Stimulated activated CD4-positive, alpha-beta T cell treated with anti-CD3 and anti-CD28 coated beads, Interleukin-15, amount 100 ng/mL, for 1 hour (primary cell): ENCODE measurements at places on chromosomes 5 and 9.

- DNase-seq = no peak
Measured at GRCh38 chr5:133129289-133129688, 77.5 kb downstream of the HSPA4 start.

- no peak for DNase-seq
Measured at GRCh38 chr5:159972538-159973362, 36.2 kb upstream of the TTC1 start.

DNA sequence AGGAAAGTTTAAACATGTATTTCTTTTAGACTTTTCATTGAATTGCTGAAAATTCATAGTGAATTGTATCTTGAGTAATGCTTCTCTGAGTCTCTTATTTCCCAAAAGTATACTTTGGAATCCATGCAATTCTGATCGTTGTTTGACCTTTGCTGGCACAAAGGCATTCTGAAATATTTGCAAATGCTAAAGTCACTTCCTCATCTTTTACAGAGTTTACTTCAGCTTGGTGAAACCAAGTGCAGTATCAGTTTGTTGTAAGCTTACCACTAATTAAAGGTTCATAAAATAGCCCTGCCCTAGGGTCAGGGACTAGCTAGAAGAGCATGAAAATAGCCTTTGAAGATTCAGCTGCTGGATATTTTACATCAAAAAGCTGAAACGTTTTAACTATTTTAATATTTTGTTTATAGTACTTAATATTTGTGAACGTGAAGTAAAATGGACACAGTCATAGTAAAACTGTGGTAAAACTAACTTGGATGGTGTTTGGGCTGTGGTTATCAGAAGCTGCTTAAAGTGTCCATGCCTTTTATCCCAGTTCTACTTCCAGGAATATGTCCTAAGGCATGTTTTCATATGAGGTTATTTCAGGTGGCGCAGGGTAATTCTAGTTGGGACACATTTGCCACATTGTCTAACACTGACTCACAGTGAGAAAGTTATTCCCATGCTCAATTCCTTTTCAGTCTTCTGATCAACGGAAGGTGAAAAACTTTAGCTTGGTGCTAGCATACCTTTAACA is 45.3 kb downstream of the SLC22A5 start:
- DNase-seq = no peak

GRCh38 chr5:32777733-32778132 is 66.6 kb downstream of the NPR3 start:
- DNase-seq = no peak

- no peak for DNase-seq
Measured at GRCh38 chr5:56650386-56650785, 165.0 kb upstream of the MAP3K1 start.

DNA sequence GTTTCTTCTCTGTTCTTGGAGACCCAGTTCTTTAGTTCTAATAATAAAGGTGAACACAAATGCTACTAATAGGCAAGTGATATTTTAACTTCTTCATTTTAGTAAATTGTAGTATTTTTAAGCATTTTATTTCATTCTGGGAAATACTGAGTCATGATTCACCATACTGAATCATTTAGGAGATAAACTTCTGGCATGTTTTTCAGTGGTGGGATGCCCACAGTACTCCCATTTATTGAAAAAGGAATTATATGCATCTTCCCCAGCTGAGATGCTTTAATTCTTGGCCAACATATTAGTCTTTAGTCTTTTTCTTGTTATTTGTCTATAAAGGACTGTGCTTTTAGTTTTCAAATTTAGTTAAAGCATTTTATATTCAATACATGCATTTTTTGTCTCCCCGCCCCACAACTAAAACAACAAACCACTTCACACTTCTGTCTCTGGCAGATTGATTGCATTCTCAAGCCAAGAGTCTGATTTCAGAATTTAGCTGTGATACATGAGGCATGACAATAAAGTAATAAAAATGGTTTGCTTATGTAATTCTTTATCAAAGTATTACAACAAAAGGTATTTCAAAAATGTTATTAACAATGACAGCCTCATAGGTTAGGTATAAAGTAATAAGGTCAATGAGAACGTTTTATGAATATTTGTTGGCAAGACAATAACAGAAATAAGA is 125.2 kb upstream of the CDH18 start:
- DNase-seq = no peak

- DNase-seq = no peak
Measured at GRCh38 chr5:10686890-10687289, 74.1 kb downstream of the DAP start.

- DNase-seq = no peak
Measured at GRCh38 chr5:171129308-171129707, 179.7 kb upstream of the TLX3 start.

DNA sequence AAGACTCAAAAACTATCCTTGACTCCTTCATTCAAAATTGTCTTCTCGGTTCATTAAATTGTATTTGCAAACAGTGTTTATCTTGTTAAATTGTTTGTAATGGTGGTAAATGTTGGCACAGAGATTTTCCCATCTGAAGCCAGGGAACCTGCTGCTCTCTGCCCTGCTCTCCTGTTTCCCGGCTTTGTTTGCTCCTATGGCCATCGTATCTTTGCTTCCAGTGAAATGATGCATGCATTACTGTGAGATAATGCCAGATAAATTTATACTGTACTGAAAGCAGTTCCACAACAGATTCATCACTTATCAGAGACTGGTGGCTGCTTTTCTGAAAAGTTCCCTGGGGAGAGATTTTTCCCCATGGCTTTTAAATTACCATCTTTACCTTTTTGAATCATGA is 81.4 kb downstream of the CD180 start:
- no peak for DNase-seq

DNA sequence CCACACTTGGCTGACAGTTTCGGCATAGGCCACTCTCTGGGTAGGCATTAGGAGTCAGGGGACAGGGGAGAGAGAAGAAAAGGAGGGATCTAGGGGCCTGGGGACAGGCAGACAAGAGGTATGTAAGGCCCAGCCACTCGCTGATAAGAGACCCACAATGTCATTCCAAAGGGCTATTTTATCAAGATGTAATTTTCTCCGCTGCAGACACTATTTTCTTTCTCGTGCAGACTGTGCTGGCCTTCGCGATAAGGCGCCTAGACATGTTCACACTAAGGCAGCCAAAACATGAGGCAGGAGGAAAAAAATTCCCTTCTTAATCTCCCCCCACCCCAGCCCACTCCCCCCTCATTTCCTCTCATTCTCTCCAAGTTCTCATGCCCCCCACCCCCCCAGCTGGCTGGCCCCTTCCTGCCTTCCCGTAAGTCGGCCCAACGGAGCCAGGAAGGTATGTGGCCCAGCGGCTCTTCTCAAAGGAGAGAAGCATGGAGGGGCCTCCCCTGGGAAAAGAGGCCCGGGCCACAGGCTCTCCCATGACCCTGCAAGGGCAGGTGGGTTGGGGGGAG is 44.9 kb upstream of the SYNPO start:
- no peak for DNase-seq

- no peak for DNase-seq
Measured at GRCh38 chr5:168660691-168661090, 81.5 kb upstream of the PANK3 start.

- DNase-seq = no peak
Measured at GRCh38 chr9:126025991-126026390, 278.8 kb downstream of the PBX3 start.

GRCh38 chr5:38211354-38211710 is 47.0 kb upstream of the EGFLAM start:
- DNase-seq = no peak

- peak; percentile 65 for DNase-seq
Measured at GRCh38 chr5:141878711-141879425, 658 bp upstream of the PCDH1 start.

GRCh38 chr9:123455187-123455586 is 99.2 kb downstream of the CRB2 start:
- DNase-seq = no peak

- no peak for DNase-seq
Measured at GRCh38 chr9:122168356-122168755, 8.6 kb downstream of the MORN5 start.

- DNase-seq = no peak
Measured at GRCh38 chr9:104875897-104876296, 52.1 kb downstream of the ABCA1 start.

DNA sequence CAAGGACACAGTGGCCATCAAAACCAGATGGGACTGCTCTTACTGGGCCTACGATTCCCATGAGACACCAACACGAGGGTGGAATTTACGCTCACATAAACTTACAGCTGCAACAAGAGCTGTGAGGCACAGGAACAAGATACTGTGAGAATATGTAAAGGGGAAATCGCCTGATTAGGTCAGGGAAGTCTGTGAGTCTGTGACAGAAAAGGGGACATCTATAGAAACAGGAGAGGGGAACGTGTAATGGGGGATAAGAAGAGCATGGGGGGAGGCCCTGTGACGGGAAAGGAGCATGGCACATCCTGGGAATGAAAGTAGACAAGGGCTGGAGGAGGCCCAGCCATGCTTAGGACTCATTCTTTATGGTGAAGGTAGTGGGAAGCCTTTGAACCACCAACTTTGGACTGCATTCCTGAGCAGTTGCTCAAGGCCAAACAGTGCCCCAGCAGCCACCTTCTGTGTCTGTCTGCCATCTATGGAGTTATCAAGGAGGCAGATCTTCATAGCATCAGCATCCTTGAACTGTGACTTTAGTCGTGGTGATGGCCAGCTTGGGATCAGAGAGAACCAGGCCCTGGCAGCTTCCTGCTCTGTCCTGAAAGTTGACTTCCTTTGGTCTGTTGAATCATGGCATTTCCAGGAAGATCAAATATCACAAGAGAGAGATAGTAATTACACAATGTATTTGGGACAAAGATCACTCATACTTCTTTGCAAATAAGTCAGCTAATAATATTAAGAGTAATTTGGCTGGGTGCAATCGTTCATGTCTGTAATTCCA is 87.9 kb upstream of the FAM169A start:
- DNase-seq = no peak

DNA sequence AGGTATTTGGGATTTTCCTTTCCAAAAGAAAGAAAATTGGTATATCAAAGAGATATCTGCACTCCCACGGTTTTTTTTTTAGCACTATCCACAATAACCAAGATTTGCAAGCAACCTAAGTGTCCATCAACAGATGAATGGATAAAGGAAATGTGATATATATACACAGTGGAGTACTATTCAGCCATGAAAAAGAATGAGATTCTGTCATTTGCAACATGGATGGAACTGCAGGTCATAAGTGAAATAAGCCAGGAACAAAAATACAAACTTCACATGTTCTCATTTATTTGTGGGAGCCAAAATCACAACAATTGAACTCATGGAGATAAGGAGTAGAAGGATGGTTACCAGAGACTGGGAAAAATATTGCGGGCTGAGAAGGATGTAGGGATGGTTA is 9.8 kb downstream of the ANKRD31 start:
- DNase-seq = no peak

DNA sequence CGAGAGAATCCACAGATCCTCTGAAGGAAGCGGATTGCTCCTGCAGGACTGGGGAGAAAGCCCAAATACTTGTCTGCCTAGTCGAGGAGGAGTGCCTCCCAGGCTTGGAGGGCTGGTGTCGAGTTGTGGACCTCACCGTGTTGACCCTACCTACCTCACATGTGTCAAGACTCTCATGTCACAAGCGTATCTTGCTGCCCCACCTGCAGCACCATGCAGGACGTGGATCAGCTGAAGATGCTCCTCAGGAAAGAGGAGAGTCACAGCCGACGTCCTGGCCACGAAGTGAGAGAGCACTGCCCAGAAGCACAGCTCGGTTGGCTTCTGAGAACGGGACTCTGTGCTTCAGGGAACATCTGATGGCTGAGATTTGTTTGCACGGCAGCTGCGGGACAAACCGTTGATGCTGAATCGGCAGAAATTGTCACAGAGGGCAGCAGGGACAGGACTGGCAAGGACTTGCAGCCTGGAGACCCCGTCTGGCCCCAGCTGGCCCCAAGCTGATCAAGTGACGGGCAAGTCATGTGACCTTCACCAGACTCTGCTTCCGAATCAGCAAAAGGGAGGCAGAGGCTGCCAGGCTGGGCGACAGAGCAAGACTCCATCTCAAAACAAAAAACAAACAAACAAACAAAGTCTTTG is 119.1 kb upstream of the ITGA1 start:
- DNase-seq = no peak

- DNase-seq = no peak
Measured at GRCh38 chr5:179221877-179222220, 123.4 kb downstream of the ADAMTS2 start.

DNA sequence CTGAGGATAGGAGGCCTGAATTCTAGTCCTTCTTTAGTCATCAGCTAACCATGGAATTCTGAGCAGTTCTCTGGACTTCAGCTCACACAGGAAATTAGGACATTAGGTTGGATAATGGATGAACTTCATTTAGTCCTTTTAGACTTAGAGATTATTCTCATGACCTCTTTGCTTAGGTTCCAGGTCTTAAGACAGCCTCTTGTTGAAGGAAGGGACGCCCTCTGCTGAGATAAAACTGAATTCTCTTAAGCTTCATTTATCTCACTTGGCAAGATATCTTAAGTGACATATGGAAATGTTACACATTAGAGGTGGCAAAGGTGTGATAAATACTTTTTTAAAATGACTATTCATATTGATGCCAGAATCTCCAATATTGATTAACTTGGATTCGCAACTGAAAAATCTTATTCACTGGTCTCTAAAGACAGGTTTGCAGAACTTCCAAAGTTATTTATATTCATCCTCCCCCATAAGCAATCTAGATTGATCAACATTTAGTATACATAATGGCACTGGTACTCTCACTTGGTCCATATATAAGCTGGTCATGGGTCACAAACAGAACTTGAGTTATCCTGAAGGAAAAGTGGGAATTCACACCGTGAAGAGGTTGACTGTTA is 16.9 kb upstream of the ZNF366 start:
- no peak for DNase-seq

DNA sequence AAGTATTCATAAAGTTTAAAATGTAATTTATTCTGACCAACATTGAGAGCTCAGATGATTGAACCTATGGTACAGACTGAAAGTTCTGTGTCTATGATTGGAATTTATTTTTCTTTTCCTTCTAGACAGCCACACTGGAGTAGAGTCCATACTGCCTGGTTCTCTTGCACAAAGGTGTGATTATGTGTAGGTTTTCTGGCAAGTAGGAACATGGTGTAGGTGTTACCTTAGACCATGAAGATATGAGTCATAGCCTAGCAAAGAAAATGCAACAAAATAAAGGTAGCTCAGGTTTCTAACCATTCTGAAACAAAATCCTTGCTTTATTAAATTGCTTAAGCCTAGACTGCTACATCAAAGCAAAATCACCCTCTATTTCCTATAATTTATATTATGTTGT is 143.4 kb downstream of the CDH12 start:
- DNase-seq = no peak

DNA sequence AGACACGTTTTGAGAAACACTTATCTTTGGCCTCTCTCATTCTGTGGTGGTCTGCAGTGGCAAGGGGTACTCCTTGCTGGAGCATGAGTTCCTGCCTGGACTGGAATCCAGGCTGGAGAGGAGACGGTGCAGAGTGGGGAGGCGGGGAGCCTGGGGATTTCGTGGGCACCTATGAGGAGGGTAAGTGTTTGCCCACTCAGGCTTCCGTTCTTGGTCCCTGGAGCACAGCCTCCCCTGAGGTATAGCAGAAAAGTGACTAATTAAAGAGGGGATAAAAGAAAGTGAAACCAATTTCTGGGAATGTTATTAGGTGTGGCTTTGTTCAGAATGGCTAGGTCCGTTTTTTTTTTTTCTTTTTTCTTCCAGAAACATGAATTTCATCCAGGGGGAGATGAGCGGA is 90.8 kb downstream of the ARHGAP26 start:
- no peak for DNase-seq
